Activated CD4-positive, alpha-beta memory T cell treated with anti-CD3 and anti-CD28 coated beads for 36 hours (primary cell): ENCODE measurements at places on chromosomes 11 and 22. TPM values are rescaled to one million over a fixed set of nuclear protein-coding genes. Genes with fewer than 3 reads are reported as not detected.

Gene HBG1
- not detected for total RNA-seq

Gene HEPN1
- not detected for total RNA-seq

Gene SLC35E4
- total RNA-seq = 5.9 TPM

Gene MAP6
- total RNA-seq = not detected

GRCh38 chr11:69744435-69744834 lies 30.7 kb downstream of the FGF4 start:
- H3K27me3 ChIP-seq = peaks cover 10% of the 10 kb centered on the region

DNA sequence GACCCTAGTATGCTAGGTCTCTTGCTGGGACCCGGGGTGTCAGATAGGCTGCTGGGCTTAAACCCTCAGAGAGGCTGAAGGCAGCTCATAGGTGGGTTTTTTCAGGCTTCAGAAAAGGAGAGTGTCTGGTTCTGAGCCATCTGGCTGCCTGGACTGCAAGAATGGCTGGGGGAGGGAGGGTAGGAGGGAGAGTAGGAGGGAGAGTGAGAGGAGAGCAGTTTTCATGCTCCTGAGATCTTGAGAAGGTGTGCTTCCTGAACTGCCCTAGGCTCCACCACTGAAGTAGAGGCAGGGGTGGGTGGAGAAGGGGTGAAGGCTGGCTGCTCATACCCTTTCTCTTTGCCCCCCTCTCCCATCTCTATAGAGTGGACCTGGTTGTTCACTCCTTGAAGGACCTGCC lies 4.6 kb downstream of the HMBS start:
- H3K27ac ChIP-seq = no peak overlapping the region
- H3K4me3 ChIP-seq = no peak overlapping the region
- H3K4me1 ChIP-seq = peaks cover 39% of the 10 kb centered on the region
- peaks cover 28% of the 10 kb centered on the region for H3K36me3 ChIP-seq
- no peak for DNase-seq

DNA sequence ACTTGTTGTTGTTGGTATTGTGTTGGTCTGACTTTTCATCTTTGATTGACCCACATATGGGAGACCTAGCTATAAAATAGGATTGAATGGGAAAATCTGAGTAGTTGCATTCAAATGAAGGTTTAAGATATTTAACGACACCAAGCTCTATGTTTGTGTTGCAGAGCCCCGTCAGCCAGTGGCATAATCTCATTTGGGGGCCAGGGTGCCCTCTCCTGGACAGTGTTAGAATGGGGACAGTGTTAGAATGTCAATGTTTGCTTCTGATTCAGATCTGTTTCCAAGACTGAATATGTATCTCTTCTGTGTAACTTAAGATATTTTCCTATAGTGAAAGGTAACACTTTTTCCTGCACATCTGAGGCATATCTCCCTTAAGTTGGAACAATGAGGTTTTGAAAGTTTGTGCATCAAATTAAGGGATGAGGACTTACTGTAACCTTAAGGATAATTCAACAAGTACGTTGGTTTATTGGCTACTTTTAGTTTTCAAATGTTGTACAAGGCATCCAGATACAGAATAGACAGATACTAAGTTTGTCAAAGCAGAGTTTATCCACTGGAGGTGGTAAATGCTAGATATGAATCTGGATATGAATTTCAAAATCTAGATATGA lies 5.3 kb upstream of the OR52M1 start:
- no peak overlapping the region for H3K4me3 ChIP-seq
- no peaks in the 10 kb centered on the region for H3K36me3 ChIP-seq
- H3K27me3 ChIP-seq = no peaks in the 10 kb centered on the region

- H3K4me3 ChIP-seq = no peak overlapping the region
- H3K4me1 ChIP-seq = peaks cover 32% of the 10 kb centered on the region
- no peaks in the 10 kb centered on the region for H3K27me3 ChIP-seq
- H3K36me3 ChIP-seq = no peaks in the 10 kb centered on the region
- no peak for DNase-seq
Observed at GRCh38 chr11:114211444-114212121, 84.6 kb upstream of the NNMT start.

GRCh38 chr11:72637926-72638325 lies 36.3 kb downstream of the PDE2A start:
- no peaks in the 10 kb centered on the region for H3K36me3 ChIP-seq
- H3K4me3 ChIP-seq = no peak overlapping the region
- peaks cover 2% of the 10 kb centered on the region for H3K4me1 ChIP-seq
- DNase-seq = no peak
- peaks cover 8% of the 10 kb centered on the region for H3K27me3 ChIP-seq

DNA sequence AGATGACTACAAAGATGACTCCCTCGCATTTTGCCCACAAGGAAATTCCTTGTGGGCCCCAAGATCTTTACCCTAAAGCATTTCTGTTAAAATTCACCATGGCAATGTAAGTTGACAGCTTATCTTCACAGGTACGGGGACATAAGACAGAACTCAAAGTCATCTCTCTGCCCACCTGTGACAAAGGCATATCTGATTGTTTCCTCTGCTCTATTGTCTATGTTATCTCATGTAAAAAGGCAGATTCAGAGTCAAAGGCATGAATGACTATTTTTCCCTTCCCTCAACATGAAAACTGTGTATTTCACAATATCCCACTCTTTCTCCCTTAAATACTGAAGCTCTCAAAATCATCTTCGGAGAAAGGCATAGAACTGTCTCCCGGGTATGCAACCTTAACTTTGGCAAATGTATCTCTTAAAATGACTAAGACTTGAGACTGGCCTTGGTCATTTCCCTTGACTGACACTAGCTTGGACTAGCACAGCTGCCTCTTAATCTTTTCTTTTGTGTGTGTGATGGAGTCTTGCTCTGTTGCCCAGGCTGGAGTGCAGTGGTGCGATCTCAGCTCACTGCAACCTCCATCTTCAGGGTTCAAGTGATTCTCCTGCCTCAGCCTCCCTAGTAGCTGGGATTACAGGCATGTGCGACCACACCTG lies 103.2 kb downstream of the MICAL3 start:
- no peak overlapping the region for H3K27ac ChIP-seq
- DNase-seq = no peak
- H3K36me3 ChIP-seq = no peaks in the 10 kb centered on the region
- peaks cover 19% of the 10 kb centered on the region for H3K4me1 ChIP-seq
- H3K4me3 ChIP-seq = no peak overlapping the region
- no peaks in the 10 kb centered on the region for H3K27me3 ChIP-seq

- no peak for DNase-seq
- no peak overlapping the region for H3K4me3 ChIP-seq
- no peaks in the 10 kb centered on the region for H3K27me3 ChIP-seq
- H3K36me3 ChIP-seq = no peaks in the 10 kb centered on the region
- H3K4me1 ChIP-seq = peaks cover 2% of the 10 kb centered on the region
Observed at GRCh38 chr11:112355726-112356125, 95.1 kb upstream of the PLET1 start.

DNA sequence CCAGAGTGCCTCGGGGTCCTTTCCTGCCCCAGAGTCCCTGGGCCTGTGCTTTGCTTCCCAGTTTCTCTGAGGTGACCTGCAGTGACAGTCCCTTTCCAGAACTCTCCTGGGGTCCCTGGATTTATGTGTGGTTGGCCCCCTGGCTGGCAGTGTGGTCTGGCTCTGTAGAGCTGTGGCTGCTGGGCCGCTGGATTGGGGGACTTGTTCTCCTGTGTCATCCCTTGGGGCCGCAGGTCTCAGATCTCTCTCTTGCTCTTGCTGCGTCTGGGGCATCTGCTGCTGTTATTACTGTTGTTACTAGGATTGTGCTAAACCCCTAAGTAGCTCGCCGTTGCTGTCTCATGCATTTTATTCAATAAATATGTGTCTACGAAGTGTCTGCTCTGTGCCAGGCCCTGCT lies 31.9 kb downstream of the FAM83F start:
- no peak overlapping the region for H3K27ac ChIP-seq
- DNase-seq = no peak
- no peaks in the 10 kb centered on the region for H3K36me3 ChIP-seq
- no peaks in the 10 kb centered on the region for H3K27me3 ChIP-seq
- H3K4me3 ChIP-seq = no peak overlapping the region
- H3K4me1 ChIP-seq = no peaks in the 10 kb centered on the region

DNA sequence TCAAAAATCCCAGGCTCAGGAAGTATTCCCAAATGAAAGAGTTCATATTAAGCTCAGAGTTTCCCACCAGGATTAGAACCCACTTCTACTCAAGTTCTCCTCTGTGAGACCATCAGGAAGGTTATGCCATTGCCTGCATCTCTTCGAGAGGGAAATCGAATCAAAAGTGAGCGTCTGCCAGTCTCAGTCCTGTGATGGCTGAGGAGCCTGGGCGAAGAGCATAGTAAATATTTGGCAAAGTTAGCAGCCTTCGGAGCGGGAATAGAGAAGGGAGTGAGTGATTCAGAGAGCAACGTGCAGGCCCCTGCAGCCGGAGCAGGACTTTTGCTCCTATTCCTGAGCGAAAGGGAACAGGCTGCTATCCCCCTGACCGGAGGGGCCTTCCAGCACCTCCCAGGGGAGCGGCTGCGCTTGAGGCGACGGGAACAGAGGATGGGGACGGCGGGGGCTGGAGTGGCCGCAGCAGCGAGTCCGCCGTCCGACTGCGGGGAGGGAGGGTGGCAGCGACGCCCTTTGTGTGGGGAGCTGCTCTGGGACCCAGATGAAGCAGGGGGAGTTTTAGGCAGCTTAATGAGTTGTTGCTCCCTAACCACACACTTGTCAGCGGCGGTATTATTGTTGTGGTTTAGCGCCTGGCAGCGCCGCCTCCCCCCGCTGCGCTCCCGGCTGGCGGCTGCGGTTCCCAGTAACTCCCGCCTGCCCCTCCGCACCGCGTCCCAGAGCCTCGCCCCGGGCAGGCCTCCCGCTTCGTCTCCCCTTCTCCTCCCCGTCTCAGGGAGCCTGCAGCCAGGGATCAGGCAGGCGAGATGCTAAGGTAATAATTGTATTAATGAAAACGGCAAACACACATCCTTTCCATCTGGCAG lies 21.7 kb upstream of the NRGN start:
- H3K36me3 ChIP-seq = no peaks in the 10 kb centered on the region
- DNase-seq = peak; percentile 33
- H3K27ac ChIP-seq = no peak overlapping the region
- peak overlapping the region; percentile 64 for H3K4me3 ChIP-seq
- peaks cover 20% of the 10 kb centered on the region for H3K4me1 ChIP-seq

- H3K4me1 ChIP-seq = no peaks in the 10 kb centered on the region
- no peaks in the 10 kb centered on the region for H3K36me3 ChIP-seq
- H3K27me3 ChIP-seq = peaks cover 4% of the 10 kb centered on the region
- no peak overlapping the region for H3K4me3 ChIP-seq
Observed at GRCh38 chr11:116651098-116651736, 121.6 kb downstream of the BUD13 start.

DNA sequence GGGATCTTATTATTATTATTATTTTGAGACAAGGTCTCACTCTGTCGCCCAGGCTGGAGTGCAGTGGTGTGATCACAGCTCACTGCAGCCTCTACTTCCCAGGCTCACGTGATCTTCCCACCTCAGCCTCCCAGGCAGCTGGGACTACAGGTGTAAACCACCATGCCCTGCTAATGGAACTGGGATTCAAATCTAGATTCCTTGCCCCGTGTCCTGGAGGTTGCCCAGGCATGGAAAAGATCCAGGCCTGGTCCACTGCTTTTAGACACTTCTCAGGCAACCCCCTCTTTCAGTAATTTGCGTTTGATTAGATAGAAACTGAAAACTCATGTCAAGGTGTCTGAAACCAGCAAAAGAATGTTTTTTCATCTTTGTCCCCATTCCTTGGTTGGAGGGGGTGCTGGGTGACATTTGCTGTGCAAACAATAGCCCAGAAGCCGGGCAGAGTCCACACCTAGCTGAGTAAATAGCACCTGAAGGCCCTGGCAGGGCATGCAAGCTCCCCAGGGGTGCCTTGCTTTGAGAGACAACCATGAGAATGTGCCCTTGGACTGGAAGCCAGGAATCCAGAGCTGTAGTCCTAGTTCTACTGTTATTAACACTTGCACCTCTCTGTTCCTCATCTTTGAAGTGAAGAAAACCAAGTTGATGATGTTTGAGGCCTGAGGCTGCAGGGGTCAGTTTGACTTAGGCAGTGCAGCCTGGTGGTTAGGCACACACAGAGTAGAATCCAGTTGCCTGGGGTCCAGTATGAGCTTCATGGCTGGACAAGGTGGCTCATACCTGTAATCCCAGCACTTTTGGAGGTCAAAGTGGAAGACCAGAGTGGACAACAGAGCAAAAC lies 19.1 kb upstream of the XBP1 start:
- no peak for DNase-seq
- H3K36me3 ChIP-seq = peaks cover 20% of the 10 kb centered on the region
- H3K4me3 ChIP-seq = no peak overlapping the region

- H3K4me1 ChIP-seq = peaks cover 27% of the 10 kb centered on the region
- no peak overlapping the region for H3K27ac ChIP-seq
- no peak for DNase-seq
Observed at GRCh38 chr11:27701355-27702105, 1.3 kb upstream of the BDNF start.

GRCh38 chr11:74388678-74389327 lies 9.4 kb downstream of the PGM2L1 start:
- peaks cover 31% of the 10 kb centered on the region for H3K4me1 ChIP-seq
- H3K4me3 ChIP-seq = no peak overlapping the region
- no peaks in the 10 kb centered on the region for H3K36me3 ChIP-seq
- no peaks in the 10 kb centered on the region for H3K27me3 ChIP-seq

DNA sequence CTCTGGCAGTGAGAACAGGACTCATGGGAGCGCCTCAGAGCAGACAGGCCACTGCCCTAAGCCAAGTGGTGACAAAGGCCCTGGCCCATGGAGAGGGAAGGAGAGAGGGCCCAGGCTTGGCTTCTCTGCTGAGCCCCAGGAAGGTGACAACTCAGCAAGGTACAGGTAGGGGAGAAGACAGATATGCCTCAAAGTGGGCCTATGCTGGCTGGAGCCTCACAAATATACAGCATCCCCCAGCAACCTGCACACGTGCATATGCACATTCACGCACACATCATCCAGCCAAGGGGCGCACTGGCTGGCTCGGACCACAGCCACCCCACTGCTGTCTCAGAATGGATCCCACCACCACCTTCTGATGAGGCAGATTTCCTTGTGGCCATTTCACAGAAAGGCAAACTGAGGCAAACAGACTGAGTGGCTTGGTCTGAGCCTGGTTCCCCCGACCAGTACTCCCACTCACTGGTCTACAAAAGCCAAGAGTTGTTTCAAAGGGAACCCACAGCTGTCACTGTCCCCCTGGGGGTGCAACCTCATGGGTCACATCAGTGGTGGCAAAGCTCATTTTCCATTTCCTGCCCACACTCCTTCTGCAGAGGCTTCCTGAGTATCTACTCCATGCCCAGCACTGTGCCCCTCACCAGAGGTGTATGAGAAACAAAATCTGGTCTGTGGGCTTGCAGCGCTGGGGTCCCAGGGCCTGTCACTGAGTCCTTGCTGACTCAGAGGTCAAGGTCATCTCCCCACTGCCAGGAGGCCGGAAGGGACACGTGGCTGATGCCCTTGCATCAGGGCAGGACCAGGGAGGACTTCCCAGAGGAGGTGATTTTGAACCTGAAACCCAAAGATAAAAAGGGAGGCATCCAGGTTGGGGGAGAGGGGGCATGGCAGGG lies 67.3 kb upstream of the PRR5 start:
- H3K27ac ChIP-seq = no peak overlapping the region
- H3K4me1 ChIP-seq = no peaks in the 10 kb centered on the region
- H3K27me3 ChIP-seq = no peaks in the 10 kb centered on the region
- DNase-seq = no peak
- no peak overlapping the region for H3K4me3 ChIP-seq
- no peaks in the 10 kb centered on the region for H3K36me3 ChIP-seq

- no peak overlapping the region for H3K4me3 ChIP-seq
- no peaks in the 10 kb centered on the region for H3K27me3 ChIP-seq
- peaks cover 7% of the 10 kb centered on the region for H3K4me1 ChIP-seq
- H3K36me3 ChIP-seq = no peaks in the 10 kb centered on the region
Observed at GRCh38 chr22:24450610-24451009, 23.2 kb downstream of the ADORA2A start.
